ENCODE measurements at places on chromosomes 6 and 20. TPM values are rescaled to one million over a fixed set of nuclear protein-coding genes. Genes with fewer than 3 reads are reported as not detected.
A peak's percentile ranks its signal among the peaks of the same experiment; 100 is the strongest.

The CLPSL2 gene
- total RNA-seq = not detected

DNA sequence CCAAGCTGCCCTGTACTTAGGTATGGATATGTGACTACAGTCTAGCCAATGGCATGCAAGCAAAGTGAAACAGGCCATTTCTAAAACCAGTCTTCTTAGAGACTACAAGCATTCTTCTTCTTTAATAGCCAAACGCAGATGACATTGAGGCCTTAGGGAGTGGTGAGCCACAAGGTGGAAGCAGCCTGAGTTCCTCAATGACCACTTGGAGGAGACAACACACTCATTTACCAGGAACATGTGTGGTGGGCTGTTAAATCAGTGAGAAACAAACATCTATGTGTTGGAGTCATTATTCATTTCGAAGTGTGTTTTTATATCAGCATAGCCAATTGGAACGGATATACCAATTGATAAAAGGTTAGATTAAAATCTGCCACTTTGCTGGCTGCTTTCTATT, 122.0 kb downstream of the GFRAL start:
- no peak for DNase-seq

The HLA-DPA1 gene
- not detected for total RNA-seq

- no peak for DNase-seq
Observed at GRCh38 chr6:51141080-51141479, 322.4 kb downstream of the TFAP2B start.

DNA sequence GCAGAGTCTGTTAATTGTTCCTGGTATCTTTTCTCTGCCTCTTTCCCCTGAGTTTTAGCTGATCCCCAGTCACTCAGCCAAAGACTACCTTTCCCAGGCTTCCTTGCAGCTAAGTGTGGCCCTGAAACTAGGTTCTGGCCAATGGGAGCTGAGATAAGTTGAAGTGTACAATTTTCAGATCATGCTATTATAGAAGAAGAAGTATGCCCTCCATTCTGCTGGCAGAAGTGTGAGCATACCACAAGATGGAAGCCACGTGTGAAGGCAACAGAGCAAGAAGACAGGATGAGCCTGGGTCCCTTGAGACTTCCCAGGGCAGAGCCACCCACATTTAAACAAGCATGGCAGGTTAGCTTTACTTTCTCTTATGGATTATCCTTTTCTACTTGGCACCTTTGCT, 273.2 kb downstream of the HIVEP2 start:
- DNase-seq = no peak

The LINC00237 gene
- not detected for total RNA-seq

The GNRH2 gene
- not detected for total RNA-seq

DNA sequence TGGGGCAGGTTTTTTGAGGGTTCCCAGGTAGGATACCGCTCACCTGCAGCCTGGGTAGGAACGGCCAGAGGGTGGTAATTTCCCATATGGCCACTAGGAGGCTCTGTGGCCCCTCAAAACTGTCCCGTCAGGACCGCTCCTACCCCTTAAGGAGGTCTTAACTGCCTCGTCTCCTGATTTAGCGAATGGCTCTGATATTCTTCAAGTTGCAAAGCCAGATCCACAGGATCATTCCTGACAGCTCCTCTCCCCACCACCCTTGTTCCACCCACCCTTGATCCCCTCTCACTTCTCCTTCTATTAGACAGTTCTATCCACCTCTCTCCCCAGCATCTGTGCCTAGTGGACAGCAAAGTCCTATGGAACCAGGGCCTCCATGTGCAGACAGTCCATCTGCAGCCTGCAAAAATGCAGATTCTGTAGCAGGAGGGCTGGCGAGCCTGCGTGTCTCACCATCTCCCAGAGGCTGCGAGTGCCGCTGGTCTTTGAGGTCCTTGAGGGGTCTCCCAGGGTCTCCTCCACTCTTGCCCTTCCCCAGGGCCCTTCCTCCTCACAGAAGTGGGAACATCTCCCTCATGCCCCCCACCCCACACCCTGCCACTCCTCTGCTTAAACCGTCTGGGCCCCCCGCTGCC, 34.3 kb upstream of the ZBP1 start:
- DNase-seq = peak; percentile 38

The CLPSL1 gene
- not detected for total RNA-seq

GRCh38 chr6:121549736-121550135, 114.3 kb downstream of the GJA1 start:
- peak; percentile 91 for DNase-seq

GRCh38 chr6:38909015-38909730, 139.4 kb upstream of the GLP1R start:
- DNase-seq = no peak

The TBX18 gene
- total RNA-seq = 0.19 TPM

DNA sequence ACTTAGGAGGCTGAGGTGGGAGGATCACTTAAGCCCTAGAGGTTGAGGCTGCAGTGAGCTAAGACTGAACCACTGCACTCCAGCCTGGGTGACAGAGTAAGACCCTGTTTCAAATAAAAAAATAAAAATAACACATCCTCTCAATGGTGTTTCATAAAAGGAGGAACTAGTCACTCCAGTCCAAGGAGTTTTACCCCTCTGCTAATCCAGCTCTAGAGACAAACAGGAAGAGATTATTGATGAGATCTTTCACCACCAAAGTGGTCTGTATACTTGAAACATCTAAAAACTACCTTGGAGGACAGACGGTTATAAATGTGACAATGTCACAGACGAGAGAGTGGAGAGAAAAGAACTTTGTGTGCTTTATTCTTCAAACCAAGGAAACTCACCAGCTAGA, 58.2 kb downstream of the PIGU start:
- no peak for DNase-seq

DNA sequence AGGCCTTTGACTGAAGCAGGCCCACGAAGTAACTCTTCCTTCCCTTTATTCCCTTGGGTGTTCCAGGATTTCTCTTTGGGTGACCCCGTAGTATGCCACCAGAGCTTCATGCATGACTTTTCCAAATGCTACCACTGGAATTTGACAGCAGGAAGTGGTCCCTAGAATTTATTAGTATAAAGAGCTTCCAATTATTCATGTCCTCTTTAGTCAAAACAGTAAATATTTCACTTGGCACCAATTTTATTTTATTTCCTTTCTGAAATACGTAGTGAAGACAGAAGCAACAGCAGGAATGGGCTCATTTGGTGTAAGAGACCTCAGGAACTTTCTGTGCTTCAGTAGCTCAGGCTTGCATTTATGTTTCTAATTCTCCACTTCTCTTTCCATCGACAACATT, 151.3 kb downstream of the LCA5 start:
- no peak for DNase-seq

DNA sequence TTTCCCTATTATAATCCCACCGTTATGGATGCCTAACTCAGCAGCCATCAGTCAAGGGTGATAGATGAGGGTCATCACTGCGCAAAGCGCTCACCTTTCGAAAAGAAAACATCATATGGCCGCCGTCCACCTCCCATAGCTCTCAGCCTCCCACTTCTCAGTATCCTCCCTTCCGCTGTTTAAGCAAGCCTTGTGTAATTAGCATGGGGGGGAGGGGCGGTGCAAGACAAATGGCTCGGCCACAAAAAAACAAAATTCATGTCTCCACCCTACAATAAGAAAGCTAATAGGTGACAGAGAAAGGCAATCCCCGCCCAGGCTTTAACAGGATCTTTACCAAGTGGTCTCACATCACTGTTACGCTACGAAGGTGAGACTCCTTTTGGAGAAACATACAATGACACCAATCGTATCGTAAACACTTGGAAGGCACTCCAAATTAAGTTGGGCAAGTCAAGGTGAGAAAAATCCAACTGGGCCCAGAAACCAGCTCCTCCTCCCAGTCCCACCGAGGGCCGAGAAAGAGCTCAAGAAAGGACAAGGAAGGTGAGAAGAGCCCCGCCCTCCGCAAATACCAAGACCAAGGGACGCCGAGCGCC, 645 bp downstream of the DDX39B start:
- DNase-seq = peak; percentile 69

DNA sequence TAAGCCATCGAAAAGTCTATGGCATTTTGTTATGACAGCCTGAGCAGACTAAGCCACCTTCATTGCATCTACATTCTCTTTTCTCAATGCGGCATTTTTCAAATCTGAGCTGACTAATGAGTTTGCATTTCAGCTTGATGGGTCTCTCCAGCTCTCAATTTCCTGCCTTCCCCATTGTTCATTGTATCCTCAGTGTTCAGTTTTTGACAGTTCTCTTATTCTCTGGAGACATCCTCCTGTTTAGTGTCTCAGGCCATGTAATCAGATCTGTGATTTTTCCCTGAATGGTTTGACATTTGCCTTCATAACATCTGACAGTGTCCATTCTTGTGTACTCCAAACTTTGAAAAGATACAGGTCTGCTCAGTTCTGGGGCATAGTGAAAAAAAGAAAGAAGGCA, 27.9 kb upstream of the MCM3 start:
- no peak for DNase-seq

- no peak for DNase-seq
Observed at GRCh38 chr6:14751645-14752175, 494.2 kb upstream of the JARID2 start.

The KCNG1 gene
- 43.9 TPM for total RNA-seq

Data from mammary epithelial cell (primary cell).